Coronary artery (tissue), 2 donors: ENCODE measurements at places on chromosomes 16 and 17.

DNA sequence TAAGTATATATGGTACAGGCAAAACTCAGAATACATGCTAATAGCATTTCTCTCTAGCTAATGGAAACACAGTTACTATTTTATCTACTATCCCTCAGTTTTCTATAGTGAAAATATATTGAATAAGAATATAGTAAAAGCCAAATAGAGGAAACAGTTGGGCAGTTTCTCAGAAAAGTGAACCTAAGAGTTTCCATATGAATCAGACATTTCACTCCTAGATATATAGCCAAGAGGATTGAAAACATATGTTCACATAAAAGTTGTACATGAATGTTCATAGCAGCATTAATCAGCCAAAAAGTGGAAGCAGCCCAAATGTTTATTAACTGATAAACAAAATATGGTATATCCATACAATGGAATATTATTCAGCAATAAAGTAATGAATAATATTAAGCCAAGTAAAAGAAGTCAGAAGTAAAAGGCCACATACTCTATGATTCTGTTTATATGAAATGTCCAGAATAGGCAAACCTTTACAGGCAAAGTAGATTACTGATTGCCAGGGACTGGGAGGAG, 134.6 kb downstream of the CYB561 start:
- no peak for DNase-seq

DNA sequence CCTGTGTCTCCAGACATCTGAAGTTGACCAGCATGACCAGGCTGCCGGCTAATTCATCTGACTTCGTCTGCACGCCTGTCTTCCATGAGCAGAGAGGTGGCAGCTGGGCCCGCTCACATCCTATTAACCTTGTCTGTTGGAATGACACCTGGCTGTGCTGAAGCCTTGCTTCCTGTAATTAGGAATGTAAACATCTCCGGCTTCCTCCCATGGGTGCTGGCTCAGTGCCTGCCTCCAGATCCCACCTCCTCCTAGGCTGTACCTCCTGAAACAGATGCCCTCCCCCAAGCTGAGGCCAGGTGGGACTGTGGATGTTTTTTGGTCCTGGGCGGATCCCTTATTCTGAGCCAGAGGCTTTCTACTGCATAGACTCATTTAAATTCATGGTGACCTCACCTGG, 296.3 kb downstream of the HS3ST4 start:
- DNase-seq, result no peak

- peak; percentile 72 for DNase-seq
Measured at GRCh38 chr17:42521036-42521435, 15.0 kb upstream of the NAGLU start.

DNA sequence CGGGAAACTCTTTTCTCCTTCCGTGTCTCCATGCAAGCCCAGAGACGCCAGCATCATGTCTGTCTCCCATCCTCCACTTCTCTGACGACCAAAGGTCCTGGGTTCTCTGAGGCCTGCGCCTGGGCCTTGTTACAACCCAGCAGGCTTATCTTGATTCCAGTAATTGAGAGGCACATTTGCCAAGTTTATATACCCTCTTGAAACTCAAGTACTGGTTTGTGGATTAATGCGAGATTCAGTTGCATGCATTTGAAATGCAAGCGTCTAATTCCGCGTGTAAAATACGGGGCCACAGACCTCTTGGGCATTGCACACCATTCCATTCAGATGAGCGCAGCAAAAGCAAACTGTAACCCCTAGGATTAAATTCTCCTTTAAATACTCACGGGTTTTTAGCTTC, 28.7 kb upstream of the CRISPLD2 start:
- DNase-seq, result no peak

DNA sequence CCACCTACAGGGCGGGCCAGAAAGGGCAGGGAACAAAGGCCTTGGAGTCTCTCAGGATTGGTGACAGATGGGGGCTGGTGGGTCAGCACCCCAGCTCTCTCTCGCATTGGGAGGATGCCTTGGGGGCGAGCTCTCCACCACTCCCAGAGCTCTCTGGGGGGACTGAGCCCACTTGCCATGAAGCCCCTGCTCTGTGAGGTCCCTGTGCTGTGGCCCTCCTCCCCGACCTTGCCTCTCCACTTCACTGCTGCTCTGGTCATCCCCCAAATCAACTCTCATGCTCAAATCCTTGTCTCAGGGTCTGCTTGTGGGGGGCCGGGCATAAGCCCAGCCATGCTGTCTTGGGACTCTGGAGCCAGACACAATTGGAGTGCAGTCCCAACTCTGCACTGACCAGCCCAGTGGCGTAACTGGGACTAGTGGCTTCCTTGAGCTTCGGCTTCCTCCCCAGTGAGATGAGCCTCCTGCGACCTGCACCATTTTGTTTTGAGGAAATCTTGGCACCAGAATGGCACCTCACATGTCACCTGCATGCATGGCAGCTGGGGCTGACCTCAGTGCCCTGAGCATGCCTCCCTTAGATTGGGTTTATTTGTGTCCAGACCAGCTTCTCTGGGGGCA, 184.5 kb downstream of the IRF8 start:
- DNase-seq, result no peak

- DNase-seq, result no peak
Measured at GRCh38 chr17:18851201-18851600, 6.7 kb upstream of the PRPSAP2 start.

GRCh38 chr17:79281803-79282202, 207.2 kb downstream of the ENGASE start:
- DNase-seq, result no peak

GRCh38 chr16:50204453-50205108, 51.5 kb downstream of the TENT4B start:
- DNase-seq, result no peak

DNA sequence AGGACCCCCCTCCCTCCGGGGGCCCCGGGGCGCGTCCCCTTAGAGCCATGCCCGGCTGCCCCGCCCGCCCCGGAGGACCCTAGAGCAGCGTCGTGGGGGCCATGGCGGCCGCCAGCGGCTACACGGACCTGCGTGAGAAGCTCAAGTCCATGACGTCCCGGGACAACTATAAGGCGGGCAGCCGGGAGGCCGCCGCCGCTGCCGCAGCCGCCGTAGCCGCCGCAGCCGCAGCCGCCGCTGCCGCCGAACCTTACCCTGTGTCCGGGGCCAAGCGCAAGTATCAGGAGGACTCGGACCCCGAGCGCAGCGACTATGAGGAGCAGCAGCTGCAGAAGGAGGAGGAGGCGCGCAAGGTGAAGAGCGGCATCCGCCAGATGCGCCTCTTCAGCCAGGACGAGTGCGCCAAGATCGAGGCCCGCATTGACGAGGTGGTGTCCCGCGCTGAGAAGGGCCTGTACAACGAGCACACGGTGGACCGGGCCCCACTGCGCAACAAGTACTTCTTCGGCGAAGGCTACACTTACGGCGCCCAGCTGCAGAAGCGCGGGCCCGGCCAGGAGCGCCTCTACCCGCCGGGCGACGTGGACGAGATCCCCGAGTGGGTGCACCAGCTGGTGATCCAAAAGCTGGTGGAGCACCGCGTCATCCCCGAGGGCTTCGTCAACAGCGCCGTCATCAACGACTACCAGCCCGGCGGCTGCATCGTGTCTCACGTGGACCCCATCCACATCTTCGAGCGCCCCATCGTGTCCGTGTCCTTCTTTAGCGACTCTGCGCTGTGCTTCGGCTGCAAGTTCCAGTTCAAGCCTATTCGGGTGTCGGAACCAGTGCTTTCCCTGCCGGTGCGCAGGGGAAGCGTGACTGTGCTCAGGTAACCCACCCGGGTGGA, 759 bp downstream of the ALKBH5 start:
- DNase-seq, result peak; percentile 84

DNA sequence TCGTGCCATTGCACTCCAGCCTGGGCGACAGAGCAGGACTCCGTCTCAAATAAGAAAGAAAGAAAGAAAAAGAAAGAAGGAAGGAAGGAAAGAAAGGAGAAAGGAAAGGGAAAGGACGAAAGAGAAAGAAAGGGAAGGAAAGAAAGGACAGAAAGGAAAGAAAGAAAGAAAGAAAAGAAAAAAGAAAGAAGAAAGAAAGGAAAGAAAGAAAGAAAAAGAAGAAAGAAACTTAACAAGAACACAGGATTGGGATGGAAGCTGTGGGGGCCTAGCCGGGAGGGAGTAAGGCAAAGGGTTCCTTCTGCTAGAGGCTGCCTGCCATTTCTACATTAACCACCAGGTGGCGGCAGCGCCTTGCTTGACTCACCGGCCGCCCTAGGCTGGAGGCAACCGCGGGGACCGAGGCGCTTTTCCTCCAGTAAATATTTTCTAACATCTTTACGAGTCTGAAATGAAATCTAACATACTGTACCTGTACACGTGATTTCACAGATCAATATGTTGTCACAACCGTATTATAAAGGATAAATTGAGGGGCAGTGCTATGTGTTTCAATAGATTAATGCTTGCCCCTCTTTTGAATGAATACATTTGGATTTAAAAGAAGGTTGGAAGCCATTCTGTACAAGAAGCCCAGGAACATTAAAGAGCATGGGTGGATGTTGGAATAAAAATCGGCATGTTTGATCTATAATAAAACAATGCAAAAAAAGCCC, 6.1 kb downstream of the GJD3 start:
- peak; percentile 90 for DNase-seq

DNA sequence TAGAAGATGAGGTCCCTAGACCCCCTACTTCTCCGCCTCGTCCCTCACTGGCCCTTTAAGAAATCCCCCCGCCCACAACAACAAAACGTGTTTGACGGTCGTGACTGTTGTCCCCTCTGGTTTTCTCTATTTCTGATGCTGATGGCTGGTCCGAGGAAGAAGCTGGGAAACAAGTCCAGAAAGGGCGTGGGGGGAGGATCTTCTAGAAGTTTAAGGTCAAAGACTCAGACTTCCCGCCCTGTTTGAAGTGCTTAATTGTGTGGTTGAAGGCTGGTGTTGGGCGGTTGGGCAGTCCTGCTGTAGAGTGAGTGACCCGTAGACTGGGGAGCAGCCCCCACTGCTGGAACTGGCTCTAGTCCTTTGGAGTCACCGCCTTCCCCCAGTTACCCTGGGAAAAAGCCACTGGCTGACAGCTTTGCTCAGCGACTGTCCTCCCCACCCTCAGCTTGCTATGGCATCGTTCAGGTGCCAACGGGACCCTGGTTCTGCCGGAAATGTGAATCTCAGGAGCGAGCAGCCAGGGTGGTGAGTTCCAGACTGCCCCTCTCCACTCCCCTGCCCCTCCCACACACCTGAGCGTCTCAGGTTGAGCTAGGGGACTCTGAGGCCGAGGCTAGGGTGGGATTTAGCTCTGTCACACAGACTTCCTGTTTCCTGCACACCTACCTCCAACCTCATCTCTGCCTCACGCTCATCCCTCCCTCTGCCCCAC, 1.6 kb downstream of the MLLT6 start:
- DNase-seq, result no peak

DNA sequence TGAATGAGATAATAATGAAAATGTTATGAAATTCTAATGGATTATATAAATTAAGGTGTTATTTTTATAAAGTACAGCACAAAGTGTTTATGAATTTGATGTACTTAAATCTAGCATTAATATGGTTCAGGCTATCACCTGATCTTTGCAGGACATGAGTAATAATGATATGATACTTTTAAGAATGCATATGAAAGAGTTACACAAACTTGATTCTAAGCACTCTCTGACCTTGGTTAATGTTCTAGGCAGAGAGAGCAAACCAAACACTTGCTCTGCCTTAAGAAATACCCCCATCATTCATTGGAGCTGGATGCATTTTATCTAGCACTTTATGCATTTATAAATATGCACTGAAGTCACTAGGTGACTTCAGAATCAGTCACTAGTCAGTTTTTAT, 942.2 kb upstream of the CDH8 start:
- no peak for DNase-seq

DNA sequence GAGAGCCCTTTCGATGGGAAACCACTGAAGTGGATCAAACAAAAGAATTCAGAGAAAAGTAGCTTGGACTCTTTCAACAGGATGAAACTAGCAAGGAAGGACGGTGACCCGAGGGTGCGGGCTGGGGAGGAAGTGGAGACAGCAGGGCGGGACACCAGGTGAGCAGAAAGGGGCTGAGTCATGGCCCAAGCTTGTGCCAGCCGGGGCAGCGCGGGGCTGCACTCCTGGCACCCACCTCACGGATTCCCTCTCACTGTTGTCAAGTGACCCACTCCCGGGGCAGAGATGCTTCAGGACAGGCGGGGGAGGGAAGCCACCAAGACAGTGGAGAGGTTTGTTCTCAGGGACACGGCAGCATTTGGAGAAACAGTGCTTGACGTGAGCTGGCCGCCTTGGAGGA, 10.7 kb upstream of the RNF222 start:
- DNase-seq, result no peak

GRCh38 chr16:1180549-1181403, 27.9 kb downstream of the CACNA1H start:
- DNase-seq, result peak; percentile 94

DNA sequence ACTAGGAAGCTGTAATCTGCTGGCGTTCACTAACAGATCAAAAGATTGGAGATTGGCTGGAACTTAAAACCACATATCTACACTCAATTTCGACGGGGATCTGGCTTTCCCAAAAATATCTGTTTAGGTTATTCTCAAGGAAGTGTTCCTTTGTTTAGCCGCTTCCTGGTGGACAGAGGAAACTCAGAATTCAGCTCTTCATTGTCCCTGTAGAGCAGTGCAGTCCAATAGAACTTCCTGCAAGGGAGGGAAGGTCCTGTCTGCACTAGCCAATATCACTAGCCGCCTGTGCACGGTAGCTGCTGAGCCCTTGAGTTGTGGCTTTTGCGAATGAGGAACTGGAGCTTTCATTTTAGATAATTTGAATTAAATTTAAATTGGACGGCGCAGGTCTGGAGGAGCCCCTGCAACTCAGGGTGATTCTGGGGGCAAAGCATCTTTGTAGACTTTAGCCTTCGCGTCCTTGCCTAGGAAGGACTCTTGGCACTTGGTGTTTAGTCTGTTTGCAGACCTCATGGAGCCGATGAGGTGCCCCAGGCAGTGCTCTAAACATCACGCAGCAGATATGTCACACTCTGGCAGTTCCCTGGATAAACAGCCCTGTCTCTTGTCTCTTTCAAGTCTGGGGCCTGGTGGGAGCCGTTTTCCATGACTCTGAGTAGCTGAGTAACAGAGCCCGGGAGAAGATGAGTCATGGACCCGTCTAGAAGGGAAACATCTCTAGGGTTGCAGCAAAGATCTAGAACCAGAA, 122.2 kb downstream of the CCDC182 start:
- DNase-seq, result no peak

- DNase-seq, result no peak
Measured at GRCh38 chr16:85141491-85142128, 29.3 kb upstream of the CIBAR2 start.

- DNase-seq, result no peak
Measured at GRCh38 chr17:48113201-48113676, 5.7 kb downstream of the SNX11 start.

DNA sequence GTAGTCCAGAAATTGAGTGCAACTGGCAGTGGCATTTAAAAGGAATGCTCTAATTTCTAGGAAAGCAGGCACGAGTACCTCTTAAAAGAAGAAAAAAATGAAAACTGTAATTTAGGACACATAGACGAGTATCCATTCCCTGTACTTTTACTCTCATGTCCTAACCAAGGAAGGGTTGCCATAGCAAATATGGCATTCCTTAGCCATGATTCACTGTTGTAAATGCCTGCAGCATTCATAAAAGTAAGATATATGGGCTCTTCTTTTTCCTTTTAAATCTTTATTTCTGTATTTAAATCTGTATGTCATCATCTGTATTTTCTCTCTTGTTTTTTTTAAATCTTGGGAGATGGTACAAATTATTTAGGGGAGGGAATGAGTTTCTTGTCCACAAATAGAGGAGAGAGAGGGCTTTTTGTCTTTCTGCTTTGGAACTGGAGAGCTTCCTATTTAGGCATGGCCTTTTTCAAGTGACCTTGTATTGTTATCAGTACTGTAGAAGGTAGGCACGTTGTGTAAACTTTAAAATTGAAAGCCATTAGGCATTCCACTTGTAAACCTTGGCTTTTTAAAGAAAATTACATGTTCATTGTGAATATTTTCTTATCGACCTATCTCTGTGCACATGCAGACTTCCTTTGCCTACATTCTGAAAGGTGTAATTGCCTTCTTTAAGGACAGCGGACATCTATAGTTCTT, 50.0 kb downstream of the TENT4B start:
- no peak for DNase-seq
